ENCODE measurements at places on chromosomes 2 and 18.

- no peak for DNase-seq
These were observed 60.2 kb downstream of the EHD3 start for GRCh38 chr2:31294196-31294595.

DNA sequence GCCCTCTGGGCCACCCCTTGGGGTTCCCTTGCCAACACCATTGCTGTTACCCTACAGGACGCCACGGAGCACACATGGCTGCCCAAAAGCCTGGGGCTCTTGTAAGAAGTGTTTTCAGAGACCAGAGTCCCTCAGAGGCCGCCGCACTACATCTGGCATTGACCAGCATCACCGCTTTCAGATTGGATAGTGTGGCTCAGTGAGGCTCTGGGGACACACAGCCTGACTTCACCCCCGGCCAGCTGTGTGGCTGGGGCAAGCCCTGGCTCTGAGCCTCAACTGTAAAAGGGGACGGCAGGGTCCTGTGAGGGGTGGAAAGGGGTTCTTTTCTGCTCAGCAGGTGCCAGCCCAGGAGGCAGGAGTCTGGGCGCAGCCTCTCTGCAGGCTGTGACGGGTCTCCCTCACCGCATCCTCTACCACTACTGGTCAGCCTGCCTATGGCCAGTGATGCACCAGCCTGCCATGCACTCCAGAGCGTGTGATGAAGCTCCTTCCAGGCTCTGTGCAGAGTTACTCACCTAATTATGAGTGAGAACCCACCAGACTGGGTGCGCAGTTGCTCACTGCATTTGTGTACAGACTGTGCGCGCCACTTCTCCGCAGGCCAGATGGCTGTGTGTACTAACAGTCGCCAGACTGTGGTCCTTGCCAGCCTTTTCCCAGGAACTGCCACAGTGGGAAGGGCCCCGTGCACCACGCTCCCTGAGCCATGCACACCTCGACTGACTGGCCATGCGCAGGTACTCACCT is 10.7 kb upstream of the OTOF start:
- DNase-seq, result no peak

DNA sequence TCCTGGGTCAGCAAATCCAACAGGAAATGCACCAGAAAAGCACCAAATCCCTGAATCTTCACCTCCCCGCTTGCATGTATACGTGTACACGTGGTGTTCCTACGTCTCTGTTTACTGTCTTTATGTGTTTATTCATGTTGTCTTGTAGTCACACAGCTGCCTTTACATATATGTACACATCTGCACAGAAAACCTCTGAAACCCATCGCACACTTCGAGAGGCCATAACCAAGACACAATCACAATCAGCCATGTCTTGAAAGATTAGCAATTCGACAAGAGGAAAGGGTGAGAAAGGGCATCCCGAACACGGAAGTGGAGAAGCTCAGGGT is 98.1 kb downstream of the PLB1 start:
- no peak for DNase-seq

DNA sequence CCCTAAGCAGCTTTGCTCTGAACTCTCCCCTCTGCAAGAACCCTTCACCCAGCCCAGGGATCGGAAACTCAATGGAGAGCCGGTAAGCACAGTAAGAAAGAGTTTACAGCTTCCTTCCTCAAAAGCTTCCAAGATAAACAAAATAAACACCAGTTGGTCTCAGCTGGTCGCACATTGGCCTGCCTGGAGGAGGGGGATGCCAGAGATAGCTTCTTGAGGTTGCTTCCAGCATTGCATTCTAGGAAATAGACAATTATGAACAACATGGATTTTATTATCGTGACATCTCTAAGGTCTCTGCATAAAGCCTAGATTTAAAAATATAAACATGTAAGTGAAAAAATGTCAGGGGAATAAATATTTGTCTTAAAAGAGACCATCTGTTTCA is 141.5 kb upstream of the PKDCC start:
- no peak for DNase-seq

DNA sequence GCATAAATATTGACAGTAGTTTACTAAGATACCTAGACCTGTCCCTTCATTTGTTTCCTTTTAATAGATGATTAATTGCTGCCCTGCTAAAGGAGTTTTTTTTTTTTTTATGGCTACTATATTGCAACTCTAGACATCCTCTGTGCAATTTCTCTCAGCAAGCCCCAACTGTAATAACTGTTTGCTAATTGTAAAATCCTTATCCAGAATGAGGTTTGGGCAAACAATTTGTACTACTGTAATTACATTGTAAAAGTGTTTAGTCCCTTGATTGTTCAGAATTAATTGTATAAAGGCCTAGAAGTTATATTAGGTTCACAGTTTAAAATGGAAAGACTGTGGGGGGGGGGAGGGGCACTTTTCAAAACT is 3.7 kb upstream of the MEIS1 start:
- no peak for DNase-seq

GRCh38 chr18:76405681-76406356 is 89.2 kb downstream of the ZNF516 start:
- DNase-seq, result peak; percentile 37

DNA sequence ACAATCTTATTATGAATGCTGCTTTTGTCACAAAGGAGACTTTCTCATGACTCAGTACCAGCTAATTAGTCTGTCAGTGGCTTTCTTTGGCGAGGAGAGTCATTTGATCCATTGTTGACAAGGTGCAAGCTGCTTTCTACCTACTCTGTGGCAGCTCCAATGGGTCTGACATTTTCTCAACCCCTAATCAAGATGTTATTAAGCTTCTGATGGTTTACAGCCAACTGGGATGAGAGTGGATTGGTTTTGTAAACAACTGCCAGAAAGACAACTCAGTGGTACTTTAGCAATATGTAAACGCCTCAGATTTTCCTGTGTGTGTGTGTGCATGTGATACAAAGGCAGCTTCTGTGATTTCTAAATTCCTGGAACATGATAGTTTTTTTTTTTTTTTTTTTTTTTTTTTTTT is 8.2 kb upstream of the CLIP4 start:
- DNase-seq, result no peak

DNA sequence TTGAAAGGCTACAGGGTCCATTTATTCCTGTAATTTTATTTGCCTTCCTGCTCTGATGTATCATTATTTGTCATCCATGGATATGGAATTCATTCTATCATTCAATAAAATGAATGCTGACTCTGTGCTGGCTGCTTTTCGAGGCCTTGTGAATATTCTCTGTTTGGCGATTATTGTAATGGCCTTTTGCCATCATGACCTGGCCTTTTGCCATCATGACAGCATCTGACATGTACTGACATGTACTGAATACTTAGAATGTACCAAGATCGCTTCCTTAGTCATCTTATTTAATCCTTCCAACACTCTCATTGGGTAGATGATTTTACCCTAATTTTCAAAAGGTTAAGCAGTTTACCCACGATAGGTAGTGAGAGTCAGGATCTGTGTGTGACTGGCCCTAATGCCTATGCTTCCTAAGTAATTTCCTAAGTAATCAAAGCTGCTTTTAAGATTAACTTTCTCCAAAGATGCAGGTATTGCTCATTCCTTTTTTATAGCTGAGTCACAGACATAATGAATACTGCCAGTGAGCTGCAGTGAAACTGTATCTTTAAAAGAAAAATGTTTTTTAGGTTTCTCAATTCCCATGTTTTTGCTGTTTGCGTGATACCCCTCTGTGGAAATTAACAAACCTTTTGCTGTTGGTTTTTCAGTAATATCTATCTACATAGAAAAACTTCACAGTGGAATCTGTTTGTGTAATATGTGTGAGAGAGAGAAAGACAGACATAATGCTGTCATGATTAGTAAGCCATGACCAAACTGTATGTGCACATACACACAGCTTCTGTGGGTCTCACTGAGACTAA is 127.8 kb downstream of the CERS6 start:
- DNase-seq, result no peak

GRCh38 chr2:25131567-25132298 is 36.6 kb downstream of the POMC start:
- no peak for DNase-seq

DNA sequence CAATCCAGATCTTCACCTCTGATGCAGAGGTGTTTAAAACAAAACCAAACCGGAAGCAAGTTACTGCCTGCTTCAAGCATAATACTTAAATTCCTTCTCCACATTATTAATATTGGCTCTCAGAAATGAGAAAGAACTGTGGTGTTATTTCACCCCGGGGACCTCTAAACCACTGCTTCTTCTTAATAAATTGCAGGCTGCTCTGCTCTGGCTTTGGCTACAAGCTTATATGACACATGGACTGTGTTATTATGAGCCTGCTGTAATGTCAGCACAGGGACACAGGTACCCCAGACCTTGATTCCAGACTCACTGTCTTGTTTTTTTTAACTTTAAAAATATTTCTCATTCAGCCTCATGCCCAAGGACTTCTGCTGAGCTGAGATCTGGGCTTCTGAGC is 45.1 kb downstream of the ST6GAL2 start:
- no peak for DNase-seq

- no peak for DNase-seq
These were observed at the start of gene TRABD2A for GRCh38 chr2:84880645-84881521. TRABD2A (minus strand) TSS chr2:84881084; CDS start chr2:84881039, 45 bp downstream.

DNA sequence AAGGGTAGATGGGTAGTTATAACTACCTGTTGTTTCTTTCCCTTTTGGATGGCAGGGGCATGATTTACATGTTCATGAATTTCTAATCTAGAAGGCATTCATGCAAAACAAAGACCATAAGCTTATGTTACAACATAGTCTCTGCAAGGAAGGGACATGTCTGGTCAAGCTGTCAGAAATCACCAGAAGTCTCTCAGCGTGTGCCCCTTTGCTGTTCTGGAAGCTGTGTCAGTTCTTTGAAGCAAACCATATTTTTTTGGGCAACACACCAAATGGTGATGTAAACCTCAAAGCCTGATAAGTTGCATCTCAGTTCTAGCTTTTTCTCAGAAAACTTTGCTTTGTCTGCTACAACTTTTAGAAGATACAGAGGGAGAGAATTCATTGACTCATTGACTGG is 173.5 kb upstream of the CTAGE1 start:
- no peak for DNase-seq

DNA sequence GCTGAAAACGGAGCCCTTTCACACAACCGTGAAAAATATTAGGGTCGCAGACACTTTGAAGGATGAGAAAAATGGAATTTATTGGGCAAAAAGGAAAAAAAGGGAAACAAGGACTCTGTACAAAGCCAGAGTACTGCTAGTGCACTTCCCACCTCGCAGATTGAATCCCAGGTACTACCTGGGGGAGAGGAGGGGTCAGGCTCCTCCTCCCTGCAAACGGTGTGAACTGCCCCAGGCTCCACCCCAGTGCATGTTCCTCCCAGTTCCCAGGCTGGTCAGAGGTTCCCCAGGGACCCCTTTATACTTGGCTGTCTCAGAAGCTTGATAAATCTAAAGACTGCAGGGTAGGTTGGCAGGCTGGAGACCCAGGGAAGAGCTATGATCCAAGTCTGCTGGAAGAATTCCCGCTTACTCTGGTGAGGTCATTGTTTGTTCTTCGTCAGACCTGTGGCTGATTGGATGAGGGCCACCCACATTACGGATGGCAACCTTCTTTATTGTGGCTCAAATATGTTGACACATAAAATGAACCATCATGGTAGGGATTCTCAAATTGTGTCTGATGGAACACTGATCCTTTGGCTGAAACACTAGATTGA is 290.4 kb upstream of the POU3F3 start:
- DNase-seq, result no peak

DNA sequence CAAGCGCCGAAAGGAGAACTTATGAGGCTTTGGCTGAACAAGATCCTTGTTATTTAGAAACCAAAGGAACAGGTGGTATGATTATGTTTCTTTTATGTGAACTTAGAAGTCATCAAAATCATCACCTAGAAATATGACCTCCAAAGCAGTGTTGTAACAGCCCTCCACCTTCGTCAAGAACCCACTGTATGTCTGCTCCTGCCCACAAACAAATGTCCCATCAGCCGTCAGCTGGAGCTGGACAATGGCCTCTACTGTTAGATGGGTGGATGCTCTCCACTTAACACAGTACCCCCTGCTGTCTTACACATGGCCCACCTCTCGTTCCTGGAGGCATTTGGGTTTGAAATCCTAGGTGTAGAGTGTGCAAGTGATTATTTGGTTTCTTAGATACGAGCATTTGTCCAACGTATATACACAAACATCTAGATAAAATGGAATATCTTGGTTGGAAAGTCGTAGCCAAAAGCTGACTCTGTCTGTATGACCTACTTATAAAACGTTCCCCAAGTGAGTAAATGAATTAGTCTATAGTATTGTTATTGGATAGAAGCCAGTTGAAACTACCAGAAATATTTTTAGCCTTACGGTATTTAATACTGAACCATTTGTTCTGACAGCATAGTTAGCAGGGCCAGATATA is 113.0 kb downstream of the CRIM1 start:
- no peak for DNase-seq

GRCh38 chr18:76486038-76486437 is 9.0 kb downstream of the ZNF516 start:
- DNase-seq, result no peak

DNA sequence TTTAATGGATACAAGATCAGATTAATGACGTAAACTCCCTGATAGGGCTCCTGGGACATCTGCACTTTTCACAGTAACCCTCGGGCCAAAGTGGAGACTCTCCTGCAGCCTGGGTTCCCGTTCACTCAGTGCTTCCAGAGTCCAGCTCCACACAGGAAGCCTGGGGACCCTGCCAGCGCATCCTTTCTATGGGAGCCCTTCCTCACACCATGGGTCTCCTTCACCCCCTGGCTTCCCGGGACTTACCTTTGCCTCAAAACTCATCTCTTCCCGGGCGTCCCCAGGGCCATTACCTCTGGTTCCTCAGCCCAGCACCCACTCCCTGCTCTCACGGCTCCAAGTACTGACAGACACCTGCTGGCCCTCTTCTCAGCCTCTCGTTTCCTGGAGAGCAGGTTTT is 40.7 kb upstream of the KLF11 start:
- no peak for DNase-seq

- no peak for DNase-seq
These were observed 107.5 kb downstream of the GORASP2 start for GRCh38 chr2:171036532-171036931.

DNA sequence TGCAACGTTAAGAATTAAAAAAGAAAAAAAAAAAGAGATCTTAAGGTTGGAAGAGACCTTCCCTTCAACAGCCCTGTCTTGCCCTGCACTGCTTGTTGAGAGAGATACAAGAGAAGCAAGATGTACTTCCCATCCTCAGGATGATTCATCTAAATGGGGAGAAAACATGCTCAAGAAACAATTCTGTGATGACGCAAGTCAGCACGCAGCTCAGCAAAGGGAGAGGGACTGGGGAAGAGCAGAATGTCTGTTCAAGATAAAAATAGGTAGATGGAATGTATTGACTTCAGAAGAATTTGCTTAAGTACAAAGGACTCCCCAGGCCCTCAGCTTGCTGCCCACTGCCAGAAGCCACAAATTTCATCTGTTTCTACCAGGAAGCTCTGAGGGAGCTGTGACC is 198.2 kb upstream of the SPRED2 start:
- DNase-seq, result no peak

DNA sequence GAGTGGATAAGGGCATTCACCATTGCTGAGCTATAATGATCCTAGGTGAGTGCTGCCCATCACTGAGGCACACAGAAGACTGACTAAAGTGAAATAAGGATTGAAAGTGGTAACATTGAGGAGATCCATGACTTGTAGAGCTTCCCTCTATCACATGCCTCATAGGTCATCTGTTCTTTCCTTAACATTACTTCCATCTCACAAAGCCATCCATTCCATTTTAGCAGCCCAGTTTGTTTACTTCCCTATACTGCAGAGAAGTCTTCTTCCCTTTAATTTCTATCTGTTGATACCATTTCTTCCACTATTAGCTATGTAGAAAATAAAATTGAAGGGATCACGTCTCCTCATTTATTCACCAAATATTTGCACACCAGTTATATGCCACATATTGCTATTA is 32.1 kb downstream of the ME2 start:
- no peak for DNase-seq

All from glomerular endothelial cell (primary cell).